ENCODE measurements at places on chromosomes 4 and X. TPM values are rescaled to one million over a fixed set of nuclear protein-coding genes. Genes with fewer than 3 reads are reported as not detected.

KDR gene
- polyA plus RNA-seq: 8.4 TPM

DCAF4L1 gene
- 0.14 TPM for polyA plus RNA-seq

NAA11 gene
- not detected for polyA plus RNA-seq

FAM149A gene
- polyA plus RNA-seq: 11.7 TPM

PAGE4 gene
- polyA plus RNA-seq: not detected

SOD3 gene
- 58.8 TPM for polyA plus RNA-seq

P2RY8 gene
- polyA plus RNA-seq: 0.51 TPM

BST1 gene
- polyA plus RNA-seq: 53.5 TPM

SPANXA2 gene
- polyA plus RNA-seq: not detected

MAGEE2 gene
- 0.06 TPM for polyA plus RNA-seq

CENPVL1 gene
- polyA plus RNA-seq: not detected

Measured in lung (tissue), 17 donors.